T-helper 2 cell treated with Interferon-gamma antibody and Interleukin-4, amounts not matched to agents 100 ng/mL and 5 ng/mL, for 36 hours (primary cell): ENCODE measurements at places on chromosomes 7 and 10. TPM values are rescaled to one million over a fixed set of nuclear protein-coding genes. Genes with fewer than 3 reads are reported as not detected.

GPNMB gene
- 0.73 and 0.82 TPM in 2 replicates for total RNA-seq

PLAC9 gene
- not detected in 2 replicates for total RNA-seq

CAMK2B gene
- total RNA-seq, result 0.27 and 0.30 TPM in 2 replicates

DMTF1 gene
- total RNA-seq, result 109 and 124 TPM in 2 replicates

ZPBP gene
- not detected in 2 replicates for total RNA-seq

SLC13A1 gene
- 0.05 TPM in 1 of 2 replicates, not detected in the other for total RNA-seq
